Stimulated activated CD8-positive, alpha-beta memory T cell treated with anti-CD3 and anti-CD28 coated beads, Interleukin-7, amount 100 ng/mL, for 24 hours (primary cell): ENCODE measurements at places on chromosomes 7 and 10.

GRCh38 chr10:131928248-131929095, 27.7 kb downstream of the PPP2R2D start:
- DNase-seq: no peak

GRCh38 chr7:26612742-26613141, 251.6 kb downstream of the SKAP2 start:
- no peak for DNase-seq

GRCh38 chr7:100803398-100804161, 23.7 kb downstream of the EPHB4 start:
- DNase-seq: no peak

- no peak for DNase-seq
These were observed 29.7 kb downstream of the TMEM270 start for GRCh38 chr7:73890555-73891147.

DNA sequence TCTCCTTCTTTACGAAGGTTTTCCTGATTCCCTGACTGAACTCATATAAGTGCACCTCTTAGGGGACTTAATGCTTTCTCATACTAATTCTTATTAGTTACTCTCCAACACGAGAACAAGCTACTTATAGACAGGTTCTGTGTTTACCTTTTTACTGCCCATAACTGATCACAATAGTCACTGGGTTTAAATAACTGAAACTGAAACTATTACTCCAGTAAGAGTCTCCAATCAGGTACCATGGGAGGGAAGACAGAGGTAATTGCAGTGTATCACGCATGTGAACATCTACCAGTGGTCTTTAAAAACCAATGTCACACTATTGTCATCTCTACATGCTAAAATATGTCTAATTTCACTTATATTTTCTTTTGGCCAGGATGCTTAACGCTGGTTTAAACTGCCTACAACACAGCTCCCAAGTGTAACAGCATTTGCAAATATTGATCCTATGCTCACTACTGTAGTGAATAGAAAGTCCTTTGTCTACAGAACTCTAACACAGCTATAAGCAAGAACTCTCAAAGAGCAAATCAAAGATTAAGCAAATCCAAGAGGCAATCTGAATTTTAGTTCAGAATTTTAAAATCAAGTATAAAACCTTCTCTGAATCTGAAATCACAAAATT, 3.6 kb downstream of the GDI2 start:
- DNase-seq: no peak

DNA sequence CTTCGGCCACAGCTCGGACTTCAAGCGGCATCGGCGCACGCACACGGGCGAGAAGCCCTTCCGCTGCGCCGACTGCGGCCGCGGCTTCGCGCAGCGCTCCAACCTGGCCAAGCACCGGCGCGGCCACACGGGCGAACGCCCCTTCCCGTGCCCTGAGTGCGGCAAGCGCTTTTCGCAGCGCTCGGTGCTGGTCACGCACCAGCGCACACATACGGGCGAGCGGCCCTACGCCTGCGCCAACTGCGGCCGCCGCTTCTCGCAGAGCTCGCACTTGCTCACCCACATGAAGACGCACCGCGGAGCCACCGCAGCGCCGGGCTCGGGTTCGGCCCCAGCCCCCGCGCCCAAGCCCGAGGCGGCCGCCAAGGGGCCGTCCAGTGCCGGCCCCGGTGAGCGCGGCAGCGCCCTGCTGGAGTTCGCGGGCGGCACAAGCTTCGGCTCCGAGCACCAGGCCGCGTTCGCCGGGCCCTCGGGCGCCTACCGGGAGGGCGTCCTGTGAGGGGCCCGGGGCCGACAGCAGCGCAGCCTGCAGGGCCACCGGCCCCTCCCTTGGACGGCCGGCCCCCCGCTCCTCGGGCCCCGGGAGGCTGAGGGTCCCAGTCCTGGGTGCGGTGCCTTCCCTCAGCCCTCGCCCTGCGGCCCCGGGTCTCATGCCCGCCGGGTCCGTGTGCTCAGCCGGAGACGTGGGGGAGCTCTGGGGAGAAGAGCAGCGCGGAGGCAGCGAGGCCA, 17.2 kb downstream of the ZNF316 start:
- DNase-seq: no peak

- DNase-seq: no peak
These were observed 39.1 kb downstream of the ADARB2 start for GRCh38 chr10:1698185-1698584.
